Left forelimb (tissue), 1 donor: ENCODE measurements at places on chromosomes 2 and 18.

DNA sequence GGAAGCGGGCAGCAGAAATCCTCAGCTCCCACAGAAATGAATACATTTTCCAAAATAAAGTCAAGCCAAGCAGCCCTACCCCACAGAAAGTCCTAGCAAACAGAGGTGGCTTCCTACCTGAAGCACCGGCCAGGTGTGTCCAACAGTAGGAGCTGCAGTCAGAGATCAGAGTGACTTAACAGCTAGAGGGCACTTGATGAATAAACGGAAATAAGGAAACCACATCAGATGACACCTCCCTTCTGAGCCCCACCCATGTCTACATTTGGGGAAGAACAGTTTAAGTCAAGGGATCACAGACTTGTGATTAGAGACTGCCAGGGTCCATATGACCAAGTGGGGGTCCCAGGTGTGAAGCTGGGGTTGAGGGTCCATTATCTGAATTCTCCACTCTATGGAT lies at the start of gene CXCR1:
Gene CXCR1 (minus strand): TSS at position 172 of the 400 bp plus-strand sequence. CDS start 1,751 bp downstream, outside the sequence.
- DNase-seq = no peak

- no peak for DNase-seq
Measured at GRCh38 chr2:33363325-33364298, 112.8 kb upstream of the RASGRP3 start.

DNA sequence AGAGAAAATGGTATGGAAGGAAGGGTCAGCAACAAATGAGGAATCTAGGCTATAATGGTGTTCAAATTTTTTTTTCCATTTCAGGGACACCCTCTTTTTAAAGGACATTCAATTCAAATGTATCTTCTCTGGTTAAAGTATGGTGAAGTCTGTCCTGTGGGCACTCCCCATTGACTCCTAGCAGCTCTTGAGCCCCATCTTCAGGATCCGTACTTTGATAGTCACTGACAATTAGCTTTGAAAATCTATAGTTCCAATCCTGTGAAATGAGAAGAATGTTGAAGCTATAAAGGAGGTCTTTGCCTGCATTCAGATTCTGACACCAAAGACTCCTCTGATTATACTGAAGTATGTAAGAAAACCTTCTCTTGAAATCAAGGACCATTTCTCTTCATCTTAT lies 43.3 kb downstream of the KCNH7 start:
- DNase-seq = no peak

DNA sequence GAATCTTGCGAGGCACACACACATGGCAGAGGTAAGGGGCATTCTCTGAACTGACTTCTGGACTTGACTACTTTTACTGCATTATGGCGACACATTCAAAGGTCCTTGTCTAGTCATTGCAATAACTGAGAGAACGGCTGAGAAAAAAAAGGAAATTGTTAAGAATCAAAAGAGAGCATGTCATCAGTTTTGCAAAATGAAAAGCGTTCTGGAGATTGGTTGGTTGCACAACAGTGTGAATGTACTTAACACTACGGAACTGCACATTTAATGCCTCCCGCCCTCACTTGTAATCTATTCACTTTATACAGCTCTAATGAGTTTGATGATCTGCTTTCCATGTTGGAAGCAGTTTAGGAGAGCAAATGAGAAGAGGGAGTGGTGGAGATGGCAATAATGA lies 68.5 kb upstream of the NFU1 start:
- DNase-seq = no peak

DNA sequence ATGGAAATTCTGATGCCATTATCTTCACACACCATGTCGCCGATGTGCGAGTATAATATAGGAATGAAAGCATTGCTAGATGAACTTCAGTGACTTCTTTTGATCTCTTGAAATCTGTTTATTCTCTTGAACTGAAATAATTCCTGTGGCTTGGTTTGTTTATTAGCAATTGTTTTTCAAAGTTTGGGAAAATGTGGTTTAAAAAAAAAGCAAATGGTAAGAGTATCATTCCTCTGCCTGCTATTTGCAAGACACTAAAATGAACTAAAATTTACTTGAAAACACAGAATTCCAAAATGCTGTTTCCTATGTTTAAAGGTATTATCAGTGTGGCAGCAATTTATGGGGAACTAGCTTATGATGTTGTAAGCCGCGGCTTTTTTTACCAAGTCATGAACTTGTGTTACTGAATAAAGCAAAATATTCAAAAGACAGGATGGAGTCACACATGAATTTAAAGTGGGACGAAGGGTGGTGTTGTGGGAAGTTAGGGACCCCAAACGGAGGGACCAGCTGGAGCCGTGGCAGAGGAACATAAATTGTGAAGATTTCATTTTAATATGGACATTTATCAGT lies 96.4 kb downstream of the COLEC12 start:
- no peak for DNase-seq
